ENCODE measurements at places on chromosomes 13 and 19.
A peak's percentile ranks its signal among the peaks of the same experiment; 100 is the strongest.

GRCh38 chr19:18735752-18736151 lies 52.3 kb downstream of the CRTC1 start:
- DNase-seq: no peak

DNA sequence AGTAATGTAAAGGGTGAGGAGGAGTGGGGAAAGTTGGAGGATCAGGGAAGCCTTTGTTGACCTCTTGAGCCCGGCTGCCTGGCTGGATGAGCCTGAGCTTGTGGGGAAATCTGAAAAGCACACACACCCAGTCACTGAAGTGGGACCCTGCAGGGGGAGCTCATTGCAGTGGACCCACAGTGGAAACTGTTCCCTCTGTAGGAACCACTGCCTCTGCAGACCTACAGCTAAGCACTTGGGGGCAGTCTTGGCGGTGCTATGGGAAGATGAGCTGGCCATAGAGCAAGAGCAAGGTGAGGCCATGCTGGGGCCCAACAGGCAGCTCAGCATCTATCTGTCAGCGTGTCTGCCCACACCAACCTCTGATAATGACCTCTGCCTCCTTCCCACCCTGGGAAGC lies 294.8 kb downstream of the TSHZ3 start:
- DNase-seq: no peak

- no peak for DNase-seq
Observed at GRCh38 chr13:28699246-28699645, 19.5 kb downstream of the SLC46A3 start.

- DNase-seq: no peak
Observed at GRCh38 chr19:39497996-39498797, 550 bp upstream of the DLL3 start.

- no peak for DNase-seq
Observed at GRCh38 chr19:35909684-35910035, 1.6 kb upstream of the TYROBP start.

DNA sequence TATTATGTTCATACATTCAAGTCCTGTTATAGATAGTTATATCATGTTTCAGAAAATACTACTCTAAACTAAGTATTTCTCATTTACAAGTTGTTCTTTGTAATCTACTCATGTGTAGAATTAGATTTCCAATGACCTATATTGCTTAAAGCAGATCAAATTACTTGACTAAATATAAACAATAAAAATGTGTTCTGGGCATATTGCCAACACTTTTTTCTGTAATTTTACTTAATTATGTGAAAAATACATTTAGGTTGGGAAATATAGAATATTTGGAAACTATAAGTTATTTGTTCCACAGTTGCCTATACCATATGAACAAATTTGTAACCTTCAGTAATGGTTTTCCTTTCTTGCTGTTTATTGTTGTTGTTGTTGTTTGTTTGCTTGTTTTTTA lies 275.2 kb upstream of the PCDH9 start:
- DNase-seq: no peak

DNA sequence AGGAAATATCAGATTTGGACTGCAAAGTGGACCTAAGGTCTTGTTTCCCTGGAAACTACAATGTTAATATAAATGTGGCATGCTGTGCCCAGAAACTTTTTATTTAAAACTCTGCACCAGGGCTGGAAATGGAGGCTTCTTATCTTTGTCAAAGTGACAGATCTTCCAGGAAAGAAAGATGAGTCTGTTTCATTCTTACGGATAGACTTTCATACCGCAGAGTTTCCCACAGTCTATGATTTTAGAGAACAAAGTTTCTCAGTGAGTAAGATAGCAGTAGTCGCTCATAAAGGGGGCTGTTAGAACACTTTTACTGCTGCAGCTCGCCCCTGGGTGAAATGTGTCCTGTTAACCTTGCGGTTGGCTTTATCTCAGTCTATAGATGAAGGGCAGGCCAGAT lies 6.7 kb downstream of the CLEC11A start:
- no peak for DNase-seq

GRCh38 chr19:35790981-35791813 lies 15.8 kb downstream of the ARHGAP33 start:
- DNase-seq: no peak

- no peak for DNase-seq
Observed at GRCh38 chr19:49677231-49677900, at the start of gene PRMT1. TSS of gene PRMT1 (plus strand) at chr19:49677271. CDS start at chr19:49677281, 10 bp downstream.

DNA sequence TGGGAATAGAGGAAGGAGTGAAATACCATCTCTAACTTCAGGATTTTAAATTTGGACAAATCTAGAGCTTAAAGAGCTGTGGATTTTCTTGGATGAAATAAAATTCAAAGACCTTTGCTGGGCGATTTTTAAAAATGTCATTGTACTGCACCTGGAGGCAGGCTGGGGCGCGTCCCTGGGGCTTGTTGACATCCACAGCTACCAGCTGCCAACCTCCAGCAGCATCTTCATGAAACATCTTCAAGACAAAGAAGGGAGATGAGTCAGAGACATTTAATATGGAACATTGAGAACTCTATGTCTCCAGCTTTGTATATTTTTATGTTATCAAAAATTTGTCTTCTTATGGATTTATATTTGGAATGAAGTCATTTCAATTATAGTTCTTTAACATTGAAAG lies 132.5 kb downstream of the NALCN start:
- DNase-seq: no peak

- no peak for DNase-seq
Observed at GRCh38 chr13:73984949-73985691, 149.1 kb downstream of the KLF12 start.

DNA sequence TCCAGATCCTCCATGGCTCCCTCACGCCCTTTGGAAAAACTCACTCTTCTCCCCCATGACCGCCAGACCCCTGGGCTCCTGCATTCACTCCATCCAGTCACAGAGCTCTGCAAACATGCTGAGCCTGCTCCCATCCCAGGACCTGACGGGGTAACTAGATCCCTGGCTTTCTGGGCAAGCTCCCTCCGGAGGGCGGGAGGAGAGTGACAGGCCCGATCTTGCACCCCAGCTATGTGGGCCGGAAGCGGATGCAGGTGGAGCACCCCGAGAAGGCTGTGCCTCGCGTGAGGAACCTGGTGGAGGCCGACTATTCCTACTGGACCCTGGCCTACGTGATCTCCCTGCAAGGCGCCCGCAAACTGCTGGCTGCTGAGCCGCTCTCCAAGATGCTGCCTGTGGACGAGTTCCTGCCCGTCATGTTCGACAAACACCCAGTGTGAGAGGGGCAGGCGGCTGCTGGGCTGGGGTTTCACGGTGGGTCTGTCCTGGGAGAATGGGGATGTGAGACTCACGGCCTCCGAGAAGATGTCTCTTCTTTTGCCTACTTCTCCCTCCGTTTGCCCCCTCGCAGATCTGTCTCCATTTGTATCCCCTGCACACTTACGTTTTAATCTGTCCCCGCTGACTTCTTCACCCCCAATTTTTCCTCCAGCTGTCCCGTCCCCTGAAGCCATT lies 25.2 kb downstream of the COLGALT1 start:
- no peak for DNase-seq

- no peak for DNase-seq
Observed at GRCh38 chr13:90553159-90553558, 794.3 kb upstream of the MIR17HG start.

GRCh38 chr13:113364901-113365582 lies 1.1 kb upstream of the GRTP1 start:
- DNase-seq: no peak

GRCh38 chr19:50968716-50969412 lies 527 bp downstream of the KLK6 start:
- no peak for DNase-seq

GRCh38 chr13:108325863-108326262 lies 56.3 kb downstream of the TNFSF13B start:
- no peak for DNase-seq

DNA sequence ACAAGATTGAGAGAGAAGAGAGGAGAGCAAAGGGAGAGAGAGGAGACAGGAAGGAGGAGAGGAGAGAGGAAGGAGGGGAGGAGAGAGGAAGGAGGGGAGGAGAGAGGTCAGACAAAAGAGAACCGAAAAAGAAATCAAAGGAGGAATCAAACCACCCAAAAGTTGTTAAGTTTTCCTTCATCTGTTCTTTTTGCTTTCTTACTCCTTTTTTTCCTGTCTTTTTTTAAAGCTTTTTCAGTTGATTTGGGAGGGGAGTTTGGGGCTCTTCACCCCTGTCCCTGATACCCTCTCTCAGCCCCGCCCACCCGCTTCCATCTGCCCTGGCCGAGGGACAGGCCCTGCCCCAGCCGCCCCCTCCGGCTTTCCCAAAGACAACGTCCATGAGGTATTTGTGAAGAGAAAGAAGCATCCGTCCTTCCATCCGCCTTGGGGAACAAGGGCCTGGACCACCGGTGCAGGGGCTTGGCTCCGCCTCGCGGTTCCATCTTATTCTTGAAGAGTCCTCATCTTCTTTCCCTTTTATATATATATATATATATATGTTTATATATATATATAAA lies 13.3 kb downstream of the ZNF574 start:
- no peak for DNase-seq

GRCh38 chr13:35014606-35015213 lies 72.6 kb downstream of the NBEA start:
- no peak for DNase-seq

DNA sequence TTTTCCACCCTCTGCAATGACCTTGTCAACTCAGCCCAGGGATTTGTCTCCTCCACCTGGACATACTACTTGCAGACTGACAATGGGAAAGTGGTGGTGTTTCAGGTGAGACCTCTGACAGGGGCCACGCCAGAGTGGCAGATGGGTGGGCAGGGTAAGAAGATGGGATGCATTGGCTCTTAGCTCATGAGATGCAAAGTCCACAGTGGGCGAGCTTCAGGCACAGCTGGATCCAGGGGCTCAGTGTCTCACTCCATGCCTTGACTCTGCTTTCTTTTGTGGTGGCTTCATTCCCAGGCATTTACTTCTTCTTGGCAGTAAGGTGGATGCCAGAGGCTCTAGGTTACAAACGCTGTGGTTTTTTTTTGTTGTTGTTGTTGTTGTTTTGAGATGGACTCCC lies 3.4 kb downstream of the TMEM59L start:
- DNase-seq: no peak

GRCh38 chr13:39315796-39316195 lies 277.5 kb downstream of the NHLRC3 start:
- no peak for DNase-seq

DNA sequence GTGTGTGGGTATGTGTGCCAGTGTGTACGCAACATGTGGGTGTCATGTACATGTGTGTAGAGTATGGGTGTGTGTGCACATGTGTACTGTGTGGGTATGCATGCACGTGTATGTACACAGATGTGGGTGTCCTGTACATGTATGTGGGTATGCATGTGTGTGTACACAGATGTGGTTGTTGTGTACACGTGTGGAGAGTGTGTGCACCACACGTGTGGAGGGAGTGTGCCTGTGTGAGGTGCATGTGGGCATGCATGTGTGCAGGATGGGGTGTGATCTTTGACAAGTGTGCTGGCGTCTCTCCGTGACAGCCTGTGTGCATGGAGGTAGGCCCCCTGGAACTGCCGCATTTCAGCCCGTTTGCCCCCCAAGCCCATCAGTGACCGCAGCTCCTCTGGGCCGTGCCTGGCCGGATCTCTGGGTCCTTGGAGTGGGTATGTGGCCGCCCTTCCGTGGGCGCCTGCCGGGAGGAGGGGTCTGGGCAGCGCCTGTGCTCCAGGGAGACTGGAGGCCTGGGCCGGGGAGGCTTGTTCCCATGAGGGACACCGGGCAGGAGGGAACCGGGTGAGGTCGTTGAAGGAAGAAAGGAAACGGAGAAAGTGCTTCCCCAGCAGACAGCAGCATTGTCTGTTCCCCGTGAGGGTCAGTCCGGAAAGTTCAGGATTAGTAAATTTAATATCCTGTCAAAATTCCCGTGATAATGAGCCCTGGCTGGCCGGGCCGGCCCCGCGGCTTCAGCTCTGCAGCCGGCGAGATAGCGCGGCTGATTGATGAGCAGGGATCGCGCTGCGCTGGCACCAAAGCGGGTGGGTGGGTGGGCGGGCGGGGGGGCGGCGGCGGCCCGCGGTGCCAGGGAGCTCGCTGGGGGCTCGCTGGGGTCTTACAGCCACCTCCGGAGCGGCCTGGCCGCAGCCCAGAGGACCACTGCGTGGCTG lies 91.1 kb upstream of the SOX1 start:
- no peak for DNase-seq

DNA sequence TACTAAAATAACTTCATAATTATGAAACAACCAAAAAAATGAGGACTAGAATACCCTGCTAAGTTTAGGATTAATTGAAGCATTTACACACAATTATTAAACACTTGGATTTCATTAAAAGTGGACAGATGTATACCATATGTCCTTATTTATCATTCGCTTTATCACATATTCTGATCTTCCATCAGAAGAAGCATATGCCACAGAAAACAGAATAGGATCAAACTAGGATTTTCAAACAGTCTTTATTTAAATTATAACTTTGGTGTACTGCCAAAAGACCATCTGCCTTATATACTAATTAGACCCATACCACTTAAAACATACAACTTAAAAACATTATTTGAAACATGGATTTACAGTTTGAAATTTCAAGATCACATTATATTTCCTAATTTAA lies 727.1 kb upstream of the KLHL1 start:
- DNase-seq: no peak

DNA sequence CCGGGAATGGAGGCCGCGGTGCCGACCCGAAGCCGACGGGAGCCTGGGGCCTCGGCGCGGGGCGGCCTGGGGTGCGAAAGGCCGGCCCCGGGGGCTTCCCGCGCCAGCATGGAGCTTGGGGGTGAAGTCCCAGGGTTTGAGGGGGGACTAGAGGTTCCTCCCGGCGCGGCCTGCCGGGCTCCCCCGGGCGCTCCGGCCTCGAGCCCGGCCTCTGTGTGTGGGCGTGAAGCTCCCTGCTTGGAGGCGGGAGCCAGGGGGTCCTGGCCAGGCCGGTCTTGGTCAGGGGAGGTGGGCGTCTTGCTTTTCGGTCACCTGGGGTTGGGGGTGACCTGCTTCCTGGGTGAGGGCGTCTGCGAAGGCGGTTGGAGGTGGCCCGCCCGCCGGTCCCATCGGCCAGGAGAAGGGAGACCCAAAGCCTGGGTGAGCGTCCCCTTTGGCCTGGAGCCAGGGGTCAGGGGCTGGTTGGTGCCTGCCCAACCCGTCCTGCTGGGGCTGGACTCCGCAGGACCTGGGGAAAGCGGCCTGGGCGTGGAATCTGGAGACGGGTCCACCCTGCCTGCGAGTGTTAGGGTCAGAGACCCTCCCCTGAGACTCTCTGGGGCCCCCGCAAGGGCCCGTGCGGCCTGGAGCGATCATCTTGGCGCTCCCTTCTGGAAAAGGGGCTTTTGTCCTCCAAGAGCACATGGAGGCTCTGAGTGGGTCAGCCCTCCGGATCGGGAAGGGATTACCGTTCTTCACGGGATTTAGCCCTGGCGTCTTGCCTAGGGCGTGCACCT lies 535 bp downstream of the BSG start:
- DNase-seq: no peak

DNA sequence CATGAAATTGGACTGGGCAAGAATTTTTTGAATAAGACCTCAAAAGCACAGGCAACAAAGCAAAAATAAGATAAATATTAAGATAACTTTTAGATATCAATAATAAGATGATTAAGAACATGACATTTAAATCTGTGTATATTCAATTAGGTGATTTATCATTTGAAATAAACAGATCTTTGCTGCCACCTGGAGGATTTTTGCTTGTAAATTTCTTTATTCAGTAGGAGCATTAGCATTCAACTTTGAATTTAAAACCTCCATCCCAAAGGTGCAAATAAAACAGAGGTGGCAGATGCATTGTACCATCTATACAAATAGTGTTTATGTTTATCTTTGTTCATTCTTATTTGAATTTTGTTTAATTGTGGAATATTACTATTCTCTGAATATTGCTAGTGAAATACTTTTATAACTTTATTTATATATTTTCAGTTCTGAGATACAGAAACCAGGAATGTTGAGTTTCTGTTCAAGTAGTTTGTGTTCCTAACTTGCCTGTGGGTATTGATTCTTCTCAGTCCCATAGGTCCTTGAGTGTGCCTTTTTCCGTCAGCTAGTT lies 20.9 kb downstream of the COG6 start:
- peak; percentile 8 for DNase-seq

- DNase-seq: no peak
Observed at GRCh38 chr13:31775148-31775547, 35.8 kb downstream of the RXFP2 start.
